ENCODE measurements at places on chromosomes 3 and 15.
A peak's percentile ranks its signal among the peaks of the same experiment; 100 is the strongest.

DNA sequence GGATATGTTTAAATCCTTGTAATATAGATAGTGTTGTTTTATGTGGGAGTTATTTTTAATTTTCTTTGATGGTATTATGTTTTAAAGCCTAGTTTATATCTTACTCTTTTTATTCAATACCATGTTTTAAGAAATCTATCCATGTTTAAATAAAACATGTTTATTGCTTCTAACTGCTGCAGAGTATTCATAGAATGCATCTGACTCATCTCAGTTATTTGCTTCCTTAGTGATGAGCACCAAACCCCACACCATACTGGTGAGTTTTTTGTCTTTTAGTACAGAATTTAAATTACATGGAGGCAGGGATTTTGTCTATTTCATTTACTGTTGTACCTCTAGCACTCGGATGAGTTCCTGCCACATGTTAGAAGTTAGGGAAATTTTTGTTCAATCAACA is 209.2 kb downstream of the NSUN3 start:
- no peak for DNase-seq

DNA sequence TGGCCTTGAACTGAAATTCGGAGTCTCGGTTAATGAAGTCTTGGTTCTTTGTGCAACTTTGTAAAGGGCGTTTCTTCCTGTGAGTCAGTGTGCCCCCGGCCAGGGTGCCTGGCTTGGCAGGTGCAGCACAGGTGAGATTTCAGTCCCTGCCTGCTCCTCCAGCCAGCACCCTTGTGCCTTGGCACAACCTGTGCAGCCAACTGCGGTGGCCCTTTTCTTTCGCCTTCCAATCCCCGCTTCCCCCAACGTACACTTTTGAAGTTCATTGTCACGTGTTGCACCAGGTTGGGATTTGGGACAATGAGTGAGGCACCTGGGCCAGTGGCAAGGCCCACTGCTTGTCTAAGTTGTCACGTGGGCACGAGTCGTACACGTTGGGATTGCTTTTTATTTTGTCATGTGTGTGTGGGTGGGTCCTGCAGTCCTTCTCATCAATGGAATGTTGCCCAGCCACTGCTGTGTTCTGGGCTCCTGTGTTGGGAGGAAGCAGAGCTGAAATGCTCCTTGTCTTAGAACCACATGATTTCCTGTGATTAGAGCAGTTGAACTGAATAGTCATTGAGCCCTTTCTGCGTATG is 242.9 kb upstream of the BHLHE40 start:
- no peak for DNase-seq

DNA sequence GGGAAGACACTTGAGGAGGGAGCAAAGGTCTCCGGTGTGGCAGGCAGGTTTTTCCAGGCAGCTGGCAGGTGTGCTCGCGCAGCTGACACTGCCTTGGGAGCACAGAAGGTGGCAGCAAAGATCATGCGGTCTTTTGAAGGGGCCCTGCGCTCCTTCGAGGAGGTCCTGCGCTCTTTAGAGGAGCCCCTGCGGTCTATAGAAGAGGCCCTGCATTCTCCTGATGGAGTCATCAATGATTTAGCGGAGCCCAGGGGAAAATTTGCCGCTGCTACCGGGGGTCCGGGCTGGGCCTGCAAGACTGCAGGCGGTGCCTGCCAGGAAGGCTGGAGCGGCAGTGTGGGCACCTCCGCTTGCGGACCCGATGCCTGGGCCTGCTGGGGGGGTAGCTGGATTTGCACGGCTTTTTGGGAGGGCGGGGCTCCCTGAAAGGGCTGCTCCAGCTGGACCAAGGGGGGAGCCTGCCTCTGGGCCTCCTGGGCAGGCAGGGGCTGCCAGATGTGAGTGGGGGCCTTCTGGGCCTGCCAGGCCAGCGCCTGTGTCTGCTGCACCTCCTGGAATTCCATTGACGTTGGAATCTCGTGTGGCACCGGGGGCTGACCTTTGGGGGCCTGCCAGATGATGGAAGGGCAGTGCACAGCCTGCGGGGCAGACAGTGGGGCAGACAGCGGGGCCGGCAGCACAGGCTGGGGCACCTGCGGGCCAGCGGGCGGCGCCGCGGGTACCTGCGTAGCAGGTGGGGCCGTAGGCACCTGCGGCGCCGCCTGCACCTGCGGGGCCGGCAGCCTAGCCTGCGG is 2.1 kb downstream of the MAGEL2 start:
- DNase-seq = no peak

- DNase-seq = no peak
Observed at GRCh38 chr15:98568382-98569017, 79.8 kb upstream of the IGF1R start.

- DNase-seq = no peak
Observed at GRCh38 chr3:2268779-2269178, 170.1 kb downstream of the CNTN4 start.

DNA sequence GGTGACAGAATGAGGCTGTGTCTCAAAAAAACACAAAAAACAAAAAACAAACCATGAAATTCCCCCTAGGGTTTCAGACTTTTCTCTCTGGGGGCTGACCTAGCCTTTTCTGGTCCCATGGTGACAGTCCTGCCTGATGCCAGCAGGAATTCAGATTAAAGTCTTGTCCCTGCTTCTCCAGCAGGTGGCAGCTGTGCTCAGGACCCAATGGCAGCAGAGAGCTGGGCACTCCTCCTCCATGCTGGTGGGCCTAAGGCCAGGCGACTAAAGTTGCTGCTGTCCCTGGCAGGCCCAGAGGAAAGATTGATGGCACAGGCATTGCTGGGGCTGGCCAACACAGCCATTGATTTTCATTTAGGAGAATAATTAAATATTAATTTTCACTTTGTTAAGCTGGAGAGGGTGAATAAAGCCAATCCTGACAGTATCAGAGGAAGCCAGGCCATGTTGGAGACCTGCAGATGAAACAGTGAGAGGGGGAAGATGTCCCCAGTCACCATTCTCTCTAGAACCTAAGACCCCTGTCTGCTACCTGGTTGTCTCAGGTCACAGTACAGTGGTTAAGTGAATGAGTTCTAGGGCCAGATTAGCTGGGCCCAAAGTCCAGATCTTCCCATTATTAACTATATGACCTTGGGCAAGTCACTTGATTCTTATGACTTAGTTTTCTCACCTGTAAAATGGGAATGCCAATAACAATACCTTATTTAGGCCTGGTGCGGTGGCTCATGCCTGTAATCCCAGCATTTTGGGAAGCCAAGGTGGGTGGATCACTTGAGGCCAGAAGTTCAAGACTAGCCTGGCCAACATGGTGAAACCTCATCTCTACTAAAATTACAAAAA is 7.1 kb downstream of the CELF6 start:
- DNase-seq = peak; percentile 71

- no peak for DNase-seq
Observed at GRCh38 chr3:25441234-25441856, 13.3 kb downstream of the RARB start.

All from stimulated activated effector memory CD8-positive, alpha-beta T cell treated with anti-CD3 and anti-CD28 coated beads, Interleukin-12 subunit alpha, Interleukin-12 subunit beta, amount 100 ng/mL, for 72 hours (primary cell).